ENCODE measurements at places on chromosomes 12 and 14.

DNA sequence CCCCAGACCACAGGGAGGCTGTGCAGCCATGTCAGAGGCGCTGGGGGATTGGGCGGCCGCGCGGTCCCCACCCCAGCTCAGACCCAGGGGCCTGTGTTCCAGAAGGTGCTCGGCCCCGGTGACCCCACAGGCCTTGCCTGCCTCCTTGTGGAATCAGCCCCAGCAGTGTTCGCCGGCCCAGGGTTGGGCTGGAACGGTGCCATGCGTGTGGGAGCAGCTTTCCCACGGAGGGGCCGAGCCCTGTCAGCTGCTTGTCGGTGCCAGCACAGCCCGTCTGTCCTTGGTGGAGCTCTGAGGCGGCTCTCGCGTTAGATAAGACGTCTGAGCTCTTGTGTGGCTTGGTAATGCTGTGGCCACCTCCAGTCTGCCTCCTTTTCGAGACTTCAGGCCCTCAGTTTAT, 8.5 kb downstream of the ZFYVE21 start:
- no peak for DNase-seq

DNA sequence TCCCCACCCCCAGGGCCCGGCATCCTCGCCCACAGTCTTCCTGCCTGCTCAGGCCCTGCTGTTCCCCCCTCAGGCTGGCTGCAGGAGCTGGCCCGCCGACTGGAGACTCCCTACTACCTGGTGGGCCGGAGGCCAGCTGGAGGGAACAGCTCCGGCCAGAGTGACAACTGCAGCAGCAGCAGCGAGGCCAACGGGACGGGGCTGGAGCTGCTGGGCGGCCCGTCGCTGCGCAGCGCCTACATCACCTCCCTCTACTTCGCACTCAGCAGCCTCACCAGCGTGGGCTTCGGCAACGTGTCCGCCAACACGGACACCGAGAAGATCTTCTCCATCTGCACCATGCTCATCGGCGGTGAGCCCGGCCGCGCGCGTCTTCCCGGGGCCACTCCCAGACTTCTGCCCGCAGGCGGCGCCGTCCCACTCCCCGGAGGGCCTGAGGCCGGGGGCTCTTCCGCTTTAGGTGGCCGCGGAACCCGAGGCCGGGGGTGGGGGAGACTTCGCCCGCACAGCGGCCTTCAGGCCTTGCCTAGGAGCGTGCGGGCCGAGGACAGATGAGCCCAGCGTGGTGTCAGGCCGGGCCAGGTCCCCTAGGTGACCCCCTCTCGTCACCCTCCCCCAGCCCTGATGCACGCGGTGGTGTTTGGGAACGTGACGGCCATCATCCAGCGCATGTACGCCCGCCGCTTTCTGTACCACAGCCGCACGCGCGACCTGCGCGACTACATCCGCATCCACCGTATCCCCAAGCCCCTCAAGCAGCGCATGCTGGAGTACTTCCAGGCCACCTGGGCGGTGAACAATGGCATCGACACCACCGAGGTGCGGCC, 10.2 kb downstream of the KCNH3 start:
- DNase-seq = peak; percentile 13

DNA sequence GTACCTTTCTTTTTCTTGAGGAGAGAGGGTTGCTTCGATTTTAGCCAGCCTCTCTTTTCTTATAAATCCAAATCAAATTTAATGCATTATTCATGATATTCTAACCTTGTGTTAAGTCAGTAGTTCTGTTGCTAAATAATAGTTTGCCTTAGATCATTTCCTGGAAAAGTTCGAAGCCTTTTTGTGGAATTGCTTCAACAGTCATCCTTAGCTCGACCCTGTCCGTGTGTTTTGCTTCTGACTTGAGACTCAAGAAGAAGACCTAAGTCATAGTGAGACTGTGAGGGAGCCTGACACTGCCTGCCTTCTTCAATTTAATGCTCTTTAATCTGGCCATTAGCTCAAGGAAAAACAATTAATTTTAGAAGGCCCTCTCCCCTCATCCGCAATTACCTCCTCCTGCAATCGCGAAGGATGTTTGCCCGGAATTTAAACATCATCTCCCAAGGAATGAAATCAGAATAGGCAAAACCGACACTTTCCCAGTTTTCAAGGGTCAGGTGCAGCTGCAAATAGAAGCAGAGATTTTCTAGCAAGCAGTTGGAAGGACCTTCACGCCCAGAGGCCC, 453 bp upstream of the SLC4A8 start:
- DNase-seq = no peak

DNA sequence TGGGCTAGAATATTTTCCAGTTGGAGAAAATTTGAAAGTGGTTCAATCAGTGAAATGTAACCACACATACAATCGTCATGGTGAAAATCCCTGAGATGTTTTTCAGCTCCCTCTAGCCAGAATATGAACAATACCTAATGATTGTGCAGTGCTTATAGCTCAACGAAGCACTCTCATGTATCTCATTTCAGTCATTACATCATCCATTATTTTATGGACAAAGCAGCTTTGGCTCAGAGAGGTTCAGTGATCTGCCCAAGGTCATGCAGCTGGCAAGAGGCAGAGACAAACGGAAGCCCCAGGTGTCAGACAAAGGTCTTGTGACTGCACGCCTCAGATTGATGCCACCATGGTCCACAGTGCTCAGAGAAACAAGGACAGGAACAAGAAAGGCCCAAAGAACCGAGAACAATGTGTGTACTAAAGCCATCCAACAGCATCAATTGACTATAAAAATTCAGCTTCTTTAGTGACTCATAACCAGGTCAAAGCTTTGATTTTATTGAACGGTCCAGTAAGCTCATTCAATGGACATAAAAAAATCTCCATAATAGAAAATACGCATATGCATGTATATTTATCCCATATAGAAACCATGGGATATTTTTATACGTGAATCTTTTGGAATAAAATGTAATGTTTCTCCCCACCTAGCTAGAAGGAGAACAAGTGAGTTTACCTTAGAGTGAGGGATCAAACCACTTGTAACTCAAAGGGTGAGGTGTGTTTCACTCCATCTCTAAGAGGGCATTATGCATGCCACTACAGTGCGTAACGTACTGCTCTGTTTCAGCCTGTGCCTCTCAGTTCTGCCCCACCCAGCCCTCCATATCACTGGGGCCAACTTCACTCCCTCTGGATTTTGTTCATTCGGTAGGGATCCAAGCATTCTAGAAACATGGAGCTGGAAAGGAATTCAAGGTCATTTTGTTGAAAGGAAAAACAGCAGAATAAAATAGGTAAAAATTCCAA, 141.8 kb downstream of the GRIN2B start:
- no peak for DNase-seq

- no peak for DNase-seq
These were observed 1292.1 kb upstream of the FLRT2 start for GRCh38 chr14:84237881-84238280.

GRCh38 chr14:71739273-71739990, 192.8 kb upstream of the RGS6 start:
- peak; percentile 39 for DNase-seq

GRCh38 chr14:21155963-21156362, at the start of gene OR5AU1:
Gene OR5AU1, minus strand, starts transcription at chr14:21156063. Its CDS starts 191 bp downstream, at chr14:21155872.
- no peak for DNase-seq

GRCh38 chr12:104546575-104546974, 89.8 kb downstream of the CHST11 start:
- DNase-seq = no peak

GRCh38 chr14:31560759-31561154, 447 bp upstream of the NUBPL start:
- no peak for DNase-seq

DNA sequence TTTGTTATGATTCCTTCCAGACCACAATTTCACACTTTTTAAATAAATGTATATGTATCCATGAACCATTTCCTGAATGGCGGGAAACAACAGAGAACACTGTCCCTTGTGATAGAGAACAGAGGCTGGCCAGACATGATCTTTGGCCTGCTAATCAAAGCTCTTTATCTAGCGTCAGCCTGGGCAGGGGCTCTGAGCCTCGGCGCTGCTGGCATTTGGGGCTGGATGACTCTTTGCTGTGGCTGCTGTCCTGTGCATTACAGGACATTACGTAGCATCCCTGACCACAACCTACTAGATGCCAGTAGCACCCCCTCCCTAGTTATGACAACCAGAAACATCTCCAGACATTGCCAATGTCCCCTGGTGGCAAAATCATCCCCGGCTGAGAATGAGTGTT, 77.7 kb downstream of the DNAH10 start:
- DNase-seq = no peak

DNA sequence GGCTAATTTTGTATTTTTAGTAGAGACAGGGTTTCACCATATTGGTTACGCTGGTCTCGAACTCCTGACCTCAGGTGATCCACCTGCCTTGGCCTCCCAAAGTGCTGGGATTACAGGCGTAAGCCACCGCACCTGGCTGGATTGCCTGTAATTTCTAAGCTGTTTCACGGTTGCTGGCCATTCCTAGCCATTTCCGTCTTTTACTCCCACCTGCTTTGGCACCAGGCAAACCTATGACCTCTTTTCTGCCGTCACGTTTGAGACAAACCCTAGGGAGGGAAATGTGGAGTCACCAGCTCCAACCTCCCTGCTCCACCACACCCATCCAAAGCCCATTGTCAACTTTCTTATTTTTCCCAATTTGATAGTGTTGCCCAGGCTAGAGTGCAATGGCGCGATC, 1.2 kb downstream of the GPR132 start:
- DNase-seq = no peak

- no peak for DNase-seq
These were observed 52.5 kb downstream of the FGD4 start for GRCh38 chr12:32451816-32452215.

DNA sequence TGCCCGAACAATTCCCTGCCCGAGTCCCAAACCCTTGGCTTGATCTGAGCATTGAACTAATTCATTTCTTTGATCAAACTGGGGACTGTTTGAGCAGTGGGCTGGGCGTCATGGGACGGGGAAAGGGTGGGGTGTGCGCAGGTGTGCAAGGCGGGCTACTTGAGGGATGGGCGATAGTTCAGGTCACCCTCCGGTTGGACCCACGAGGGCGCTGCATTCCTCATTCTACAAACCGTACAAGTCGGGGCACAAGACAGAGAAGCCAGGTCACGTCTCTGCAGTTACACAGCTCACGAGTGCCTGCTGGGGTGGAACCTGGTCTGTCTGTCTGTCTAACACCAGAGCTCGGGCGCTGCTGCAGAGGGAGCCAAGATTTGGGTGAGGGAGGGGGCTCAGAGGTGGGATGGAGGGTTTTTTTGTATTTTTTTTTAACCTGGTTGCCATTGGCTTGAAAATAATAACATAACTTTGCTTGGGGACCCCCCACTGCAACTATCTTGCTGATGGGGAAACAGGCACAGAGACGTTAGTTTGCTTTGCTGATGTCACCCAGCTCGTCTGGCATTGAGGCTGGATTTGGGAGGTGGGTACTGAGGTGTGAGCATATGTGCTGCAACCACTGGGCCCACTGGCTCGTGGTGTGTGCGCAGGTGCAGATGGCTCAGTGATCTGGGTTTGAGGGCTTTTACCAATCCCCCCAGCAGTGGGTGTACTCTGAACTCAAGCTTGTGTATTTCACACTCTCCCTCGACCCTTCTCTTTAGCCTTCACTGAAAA, 7.6 kb upstream of the RTL1 start:
- no peak for DNase-seq

DNA sequence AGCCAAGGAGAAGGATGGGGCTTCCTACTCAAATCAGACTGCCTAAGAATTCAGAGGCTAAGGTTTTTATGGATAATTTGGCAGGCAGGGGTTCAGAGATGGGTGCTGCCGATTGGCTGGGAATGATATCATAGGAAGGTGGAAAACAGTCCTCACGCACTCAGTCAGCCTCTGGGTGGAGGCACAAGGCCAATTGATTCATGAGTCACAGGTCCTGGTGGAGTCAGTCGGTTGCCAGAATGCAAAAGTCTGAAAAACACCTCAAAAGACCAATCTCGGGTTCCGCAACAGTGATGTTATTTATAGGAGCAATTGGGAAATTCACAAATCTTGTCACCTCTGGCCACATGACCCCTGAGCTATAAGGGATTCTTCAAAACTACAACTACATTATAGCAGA, 105.5 kb downstream of the GXYLT1 start:
- peak; percentile 32 for DNase-seq

DNA sequence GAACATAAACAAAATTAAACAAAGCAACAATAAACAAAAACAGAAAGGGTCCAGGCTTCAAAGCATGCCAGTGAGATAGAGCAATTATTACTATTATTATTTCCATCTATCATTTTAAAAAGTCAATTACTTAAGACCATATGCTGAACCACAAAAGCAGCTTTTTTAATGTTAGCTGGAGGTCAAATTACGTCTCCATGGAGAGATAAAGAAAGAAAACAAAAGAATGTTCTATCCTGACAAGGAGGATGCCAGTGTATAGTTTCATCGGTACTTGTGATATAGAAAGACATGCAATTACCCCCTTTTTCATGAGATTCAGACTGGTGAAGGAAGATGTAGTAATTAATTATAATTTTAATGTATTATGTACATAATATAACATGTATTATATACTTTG, 81.6 kb upstream of the DCN start:
- DNase-seq = no peak

- no peak for DNase-seq
These were observed 16.9 kb upstream of the SRP54 start for GRCh38 chr14:34965912-34966311.

- peak; percentile 70 for DNase-seq
These were observed 21.1 kb downstream of the BDKRB2 start for GRCh38 chr14:96225745-96226151.

- no peak for DNase-seq
These were observed 544.2 kb downstream of the ETNK1 start for GRCh38 chr12:23169012-23169695.

GRCh38 chr12:11769723-11770514, 120.4 kb downstream of the ETV6 start:
- no peak for DNase-seq

GRCh38 chr12:120761519-120761934, 35.9 kb downstream of the ACADS start:
- DNase-seq = peak; percentile 95

DNA sequence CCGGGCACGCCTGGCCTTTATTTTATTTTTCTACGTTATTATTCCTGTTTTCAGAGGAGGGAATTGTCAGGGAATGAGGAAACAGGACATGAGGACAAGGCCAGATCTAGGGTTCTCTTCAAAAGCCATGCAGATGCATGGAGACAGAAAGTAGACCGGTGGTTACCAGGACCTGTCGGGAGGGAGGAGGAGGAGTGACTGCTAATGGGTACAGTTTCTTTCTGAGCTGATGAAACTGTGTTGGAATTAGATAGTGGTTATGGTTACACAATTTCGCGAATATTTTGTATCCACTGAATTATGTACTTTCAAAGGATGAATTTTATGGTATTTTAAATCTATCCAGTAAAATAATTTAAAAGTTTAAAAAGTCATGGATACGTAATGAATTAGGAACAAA, 11.3 kb downstream of the ZNF839 start:
- DNase-seq = no peak
